ENCODE measurements at places on chromosomes 4 and X. TPM values are rescaled to one million over a fixed set of nuclear protein-coding genes. Genes with fewer than 3 reads are reported as not detected.

Gene RADX
- total RNA-seq = 6.0 TPM

Gene CSTF2
- 28.2 TPM for total RNA-seq

Gene CYLC1
- not detected for total RNA-seq

Gene AREG
- total RNA-seq = 30.6 TPM

Gene INTS6L
- 3.7 TPM for total RNA-seq

Gene RBM46
- total RNA-seq = not detected

Gene RNF150
- total RNA-seq = 0.75 TPM

Gene SUPT20HL1
- total RNA-seq = not detected

- peak; percentile 38 for DNase-seq
These were observed 164.0 kb upstream of the RASGEF1B start for GRCh38 chr4:81635739-81636138.

DNA sequence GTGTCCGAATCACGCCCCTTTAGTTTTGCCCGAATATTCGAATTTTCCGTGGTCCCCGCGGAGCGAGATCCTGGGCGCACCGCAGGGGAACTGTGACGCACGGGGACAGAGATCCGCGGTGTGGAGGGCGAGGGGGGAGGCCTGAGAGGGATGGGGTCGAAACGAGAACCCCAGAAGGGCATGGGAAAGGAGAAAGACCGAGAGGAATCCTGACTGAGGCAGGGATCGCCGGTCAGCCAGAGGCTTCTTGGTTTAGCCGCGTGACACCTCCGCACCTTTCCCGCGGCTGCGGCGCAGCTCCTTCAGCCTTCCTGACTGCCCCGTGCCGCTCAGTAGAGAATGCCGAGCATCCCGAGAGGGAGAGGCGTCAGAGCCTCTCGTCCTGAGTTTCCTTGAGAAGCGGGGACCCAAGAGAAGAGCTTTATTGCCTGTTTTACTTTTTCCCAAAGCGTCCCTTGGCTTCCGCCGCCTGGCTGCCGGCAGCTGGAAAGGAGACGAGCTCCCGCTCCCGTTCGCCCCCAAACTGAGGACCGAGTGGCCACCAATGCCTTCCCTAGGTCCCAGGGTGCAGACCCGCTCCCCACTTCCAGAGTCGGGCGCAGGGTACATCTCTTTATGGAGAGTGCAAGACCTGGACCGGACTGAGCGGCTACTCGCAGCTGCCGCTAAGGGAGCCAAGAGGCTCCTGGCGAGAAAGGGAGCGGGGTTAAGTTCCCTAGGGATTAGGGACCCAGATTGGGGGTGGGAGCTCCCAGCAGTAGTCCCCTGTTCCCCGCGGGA is 911 bp upstream of the GPR50 start:
- no peak for DNase-seq

GRCh38 chr4:34046580-34046979 is 2197.7 kb downstream of the ARAP2 start:
- DNase-seq = peak; percentile 28

GRCh38 chr4:184409911-184410692 is 64.2 kb downstream of the IRF2 start:
- DNase-seq = no peak

GRCh38 chr4:127993151-127993550 is 27.9 kb downstream of the ABHD18 start:
- no peak for DNase-seq

DNA sequence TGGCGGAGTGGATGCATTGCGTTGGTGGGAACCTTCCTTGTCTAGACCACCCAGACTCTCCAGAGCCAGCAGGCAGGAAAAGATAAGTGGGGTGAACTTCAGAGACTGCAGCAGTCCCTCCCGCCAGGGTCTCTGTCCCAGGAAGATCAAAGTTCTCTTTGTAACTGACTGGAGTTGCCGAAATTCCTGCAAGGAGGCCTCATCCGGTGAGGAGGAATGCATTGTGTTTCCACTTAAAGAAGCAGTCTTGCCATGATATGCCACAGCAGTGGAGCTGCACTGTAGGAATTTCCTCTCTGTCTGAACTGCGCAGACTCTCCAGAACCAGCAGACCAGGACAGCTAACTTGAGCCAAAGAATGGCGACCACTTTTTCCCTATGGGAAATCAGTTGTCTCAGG is 1190.4 kb downstream of the TECRL start:
- DNase-seq = no peak

DNA sequence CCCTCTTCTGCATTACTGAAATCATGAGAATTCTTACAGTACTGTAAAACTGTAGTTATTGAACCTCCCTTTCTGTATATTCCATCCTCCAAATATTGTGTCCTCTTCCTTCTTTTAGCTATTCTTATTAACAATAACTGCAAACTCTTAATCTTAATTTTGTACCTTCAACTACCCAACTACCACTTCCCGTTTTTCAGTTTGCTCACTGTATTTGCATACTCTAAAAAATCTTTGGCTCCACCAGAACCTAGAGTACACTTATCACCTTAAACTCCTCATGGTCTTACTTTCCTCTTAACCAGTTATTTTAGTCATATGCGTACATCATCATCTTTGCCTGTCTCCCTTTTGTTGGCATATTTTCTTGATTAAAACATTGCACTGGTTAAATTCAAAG is 543.7 kb downstream of the ARAP2 start:
- DNase-seq = no peak

- DNase-seq = no peak
These were observed 3.5 kb upstream of the N4BP2 start for GRCh38 chr4:40053161-40053560.

GRCh38 chrX:2696698-2697215 is 5.7 kb downstream of the CD99 start:
- DNase-seq = no peak

GRCh38 chr4:8048856-8049676 is 109.4 kb upstream of the AFAP1 start:
- no peak for DNase-seq

DNA sequence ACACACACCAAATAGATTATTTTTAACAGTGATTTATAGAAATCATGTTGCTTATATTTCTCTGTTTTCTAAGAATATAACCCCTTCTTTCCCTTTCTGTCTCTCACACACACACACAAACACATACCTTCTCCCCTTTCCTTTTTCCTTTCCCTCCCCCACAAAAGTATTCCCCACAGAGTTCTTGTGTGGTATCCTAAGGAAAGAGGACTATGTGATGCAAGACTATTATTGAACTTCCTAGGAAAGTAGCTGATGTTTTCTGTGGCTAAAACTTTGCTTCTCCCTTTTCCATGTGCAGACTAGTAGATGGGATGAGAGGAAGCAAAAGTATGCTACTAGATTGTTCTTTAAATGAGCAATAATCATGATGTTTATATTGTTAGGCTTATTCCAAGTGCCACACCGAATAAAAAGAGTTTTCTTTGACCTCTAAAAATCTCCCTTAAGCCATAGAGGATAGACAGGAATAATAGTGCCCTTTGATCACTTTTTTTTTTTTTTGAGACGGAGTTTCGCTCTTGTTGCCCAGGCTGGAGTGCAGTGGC is 38.7 kb downstream of the CPEB2 start:
- DNase-seq = no peak

GRCh38 chrX:27186671-27187070 is 276.5 kb downstream of the PPP4R3C start:
- DNase-seq = peak; percentile 2

Measured in Caki2 (cell line).